ENCODE measurements at places on chromosomes 5 and 9.

DNA sequence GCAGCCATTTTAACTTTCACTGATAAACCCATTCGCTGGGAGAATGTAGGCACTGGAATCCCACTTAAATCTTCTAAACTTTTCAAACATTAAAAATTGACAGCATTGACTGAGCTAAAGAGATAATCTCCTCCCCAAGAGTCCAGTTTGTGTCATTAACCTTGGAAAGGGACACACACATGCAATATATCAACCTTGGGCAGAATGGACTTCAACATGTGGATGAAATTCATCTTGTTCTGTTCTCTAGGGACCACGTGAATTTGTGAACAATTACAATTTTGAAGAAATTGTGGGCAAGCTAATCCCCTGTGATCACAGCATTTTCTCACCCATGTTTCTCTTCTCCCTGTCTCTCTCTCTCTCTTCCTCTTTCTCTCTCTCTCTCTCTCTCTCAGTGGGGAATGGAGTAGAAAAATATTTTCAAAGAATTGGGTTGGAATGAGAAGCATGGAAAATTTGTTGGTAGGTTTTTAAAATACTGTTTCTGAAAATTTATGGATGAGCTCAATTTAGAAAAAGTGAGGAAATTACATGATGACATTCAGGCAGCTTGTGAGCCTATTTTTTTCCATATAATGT, 553.7 kb downstream of the EBF1 start:
- no peak for DNase-seq

DNA sequence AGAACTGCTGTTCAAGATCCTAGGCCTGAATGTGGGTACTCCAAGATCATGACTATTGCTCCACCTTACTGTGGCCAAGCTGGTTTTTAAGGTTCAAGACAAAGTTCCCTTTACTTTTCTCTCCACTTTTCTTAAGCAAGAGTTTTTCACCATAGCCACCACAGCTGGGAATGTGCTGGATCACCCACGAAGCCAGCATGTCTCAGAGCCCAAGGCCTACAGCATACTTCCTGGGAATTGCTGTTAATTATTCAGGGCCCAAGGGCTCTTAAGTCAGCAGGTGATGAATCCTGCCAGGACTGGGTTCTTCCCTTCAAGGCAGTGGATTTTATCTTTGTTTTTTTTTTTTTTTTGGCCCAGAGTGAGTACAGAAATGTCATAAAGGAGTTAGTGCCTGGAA, 149.4 kb upstream of the TUSC1 start:
- no peak for DNase-seq

DNA sequence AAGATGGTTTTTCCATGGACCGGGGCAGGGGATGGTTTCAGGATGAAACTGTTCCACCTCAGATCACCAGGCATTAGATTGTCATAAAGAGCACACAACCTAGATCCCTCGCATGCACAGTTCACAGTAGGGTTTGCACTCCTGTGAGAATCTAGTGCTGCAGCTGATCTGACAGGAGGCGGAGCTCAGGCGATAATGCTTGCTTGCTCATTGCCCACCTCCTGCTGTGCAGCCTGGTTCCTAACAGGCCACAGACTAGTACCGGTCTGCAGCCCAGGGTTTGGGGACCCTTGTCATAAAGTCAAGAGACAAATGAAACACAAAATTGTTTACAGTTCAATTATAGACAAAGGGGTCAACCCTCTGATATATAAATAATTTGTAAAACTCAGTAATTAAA, 101.7 kb downstream of the RANBP17 start:
- DNase-seq: no peak

GRCh38 chr5:33659526-33660169, 218.9 kb downstream of the TARS1 start:
- DNase-seq: no peak

DNA sequence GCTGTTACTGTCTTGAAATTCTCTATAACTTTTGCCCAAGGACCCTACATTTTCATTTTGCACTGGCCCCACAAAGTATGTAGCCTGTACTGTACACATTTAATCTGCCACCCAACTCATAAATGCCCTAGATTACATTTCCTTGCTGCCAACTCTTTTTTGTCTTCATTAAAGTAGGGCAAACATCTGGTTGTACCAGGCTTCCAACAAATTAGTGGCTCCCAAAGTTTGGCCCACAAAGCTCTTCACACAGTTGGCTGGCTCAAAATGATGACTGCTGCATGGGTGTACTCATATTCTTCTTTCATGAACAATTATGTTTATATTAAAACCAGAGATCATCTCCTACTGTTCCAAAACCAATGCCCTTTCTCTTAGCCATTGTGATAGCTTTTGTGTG, 45.3 kb downstream of the GNA14 start:
- DNase-seq: no peak

DNA sequence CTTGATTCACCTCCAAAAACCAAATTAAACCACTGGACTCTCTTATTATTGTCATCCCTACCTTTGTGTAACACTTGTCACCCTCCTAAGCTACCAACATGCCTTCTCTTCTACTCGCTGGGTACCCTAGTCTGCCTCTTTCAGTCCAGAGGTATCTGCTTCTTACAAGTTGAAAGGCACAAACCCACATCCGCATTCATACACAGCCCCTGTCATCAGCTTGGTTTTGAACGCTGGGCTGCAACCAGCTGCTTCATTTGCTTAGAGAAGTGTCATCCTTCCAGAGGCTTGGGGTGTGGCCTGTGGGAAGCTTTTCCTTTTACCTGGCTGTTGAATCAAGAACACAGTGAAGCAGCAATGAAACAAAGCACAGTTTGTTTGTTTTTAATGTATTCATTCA, 138.8 kb upstream of the WWC1 start:
- no peak for DNase-seq

DNA sequence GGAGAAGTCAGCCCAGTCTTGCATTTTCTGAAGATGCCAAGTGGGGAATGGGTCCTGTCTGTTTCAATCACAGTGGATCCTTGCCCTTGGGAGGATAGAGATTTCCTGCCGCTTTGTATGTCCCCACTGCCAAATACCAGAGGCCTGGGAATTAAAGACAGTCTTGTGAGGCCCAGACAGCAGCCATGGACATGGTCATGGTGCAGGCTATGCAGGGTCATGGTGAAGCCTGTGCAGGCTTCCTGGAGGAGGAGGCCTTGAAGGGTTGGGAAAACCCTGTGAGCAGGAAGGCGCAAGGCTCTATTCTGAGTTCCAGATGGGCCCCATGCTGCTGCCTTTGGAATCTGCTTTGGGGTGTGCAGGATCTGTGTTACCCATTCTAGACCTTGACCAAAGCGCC, 57.3 kb upstream of the PITX1 start:
- no peak for DNase-seq

DNA sequence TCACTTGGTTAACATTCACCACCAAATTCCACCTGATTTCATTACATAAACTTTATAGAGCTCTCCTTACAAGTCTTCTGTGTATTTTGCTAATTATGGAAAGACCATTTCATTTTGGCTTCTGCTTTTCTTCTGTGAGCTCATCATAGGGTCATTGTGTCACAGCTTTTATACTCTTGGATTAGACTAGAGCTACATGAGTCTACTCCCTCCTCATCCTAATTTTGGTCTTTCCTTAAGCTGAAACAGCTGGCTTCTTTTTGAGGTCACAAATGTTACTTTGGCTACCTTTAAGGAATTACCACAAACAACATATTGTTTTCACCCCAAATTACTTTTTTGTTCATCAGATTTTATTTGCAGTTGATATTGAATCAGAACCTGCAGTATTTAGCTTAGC, 103.0 kb downstream of the NPR3 start:
- DNase-seq: no peak

DNA sequence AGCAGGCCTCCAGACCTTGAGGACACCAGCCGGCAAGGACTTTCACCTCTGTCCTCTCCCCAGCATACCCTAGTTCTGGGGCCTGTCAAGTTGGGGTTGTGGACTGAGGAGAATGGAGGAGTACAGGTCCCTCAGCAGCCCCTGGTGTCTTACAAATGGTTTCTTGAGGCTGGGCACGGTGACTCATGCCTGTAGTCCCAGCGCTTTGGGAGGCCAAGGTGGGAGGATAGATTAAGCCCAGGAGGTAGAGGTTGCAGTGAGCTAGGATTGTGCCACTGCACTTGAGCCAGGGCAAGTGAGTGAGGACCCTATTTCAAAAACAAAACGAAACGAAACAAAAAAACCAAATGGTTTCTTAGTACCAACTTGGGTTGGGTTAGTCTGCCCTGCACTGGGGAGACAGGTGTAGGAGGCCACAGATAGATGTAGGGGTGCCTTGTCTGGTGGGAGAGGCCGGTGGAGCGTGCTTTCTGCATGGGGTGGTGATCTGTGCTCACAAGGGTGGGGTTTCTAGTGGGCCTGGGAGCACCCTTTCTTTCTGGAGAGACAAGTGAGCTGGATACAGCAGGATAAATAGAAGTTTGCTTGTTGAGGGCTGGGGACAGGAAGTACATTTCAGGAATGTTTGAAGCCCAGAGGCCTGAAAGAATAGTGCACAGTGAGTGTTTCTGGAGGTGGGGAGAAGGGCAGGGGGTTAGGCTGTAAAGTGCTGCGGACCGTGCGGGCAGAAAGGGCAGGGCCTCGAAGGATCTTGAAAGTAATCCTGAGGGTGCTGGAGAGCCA, 37.7 kb upstream of the PSD2 start:
- no peak for DNase-seq

GRCh38 chr9:27763831-27764230, 190.6 kb upstream of the C9orf72 start:
- DNase-seq: no peak

DNA sequence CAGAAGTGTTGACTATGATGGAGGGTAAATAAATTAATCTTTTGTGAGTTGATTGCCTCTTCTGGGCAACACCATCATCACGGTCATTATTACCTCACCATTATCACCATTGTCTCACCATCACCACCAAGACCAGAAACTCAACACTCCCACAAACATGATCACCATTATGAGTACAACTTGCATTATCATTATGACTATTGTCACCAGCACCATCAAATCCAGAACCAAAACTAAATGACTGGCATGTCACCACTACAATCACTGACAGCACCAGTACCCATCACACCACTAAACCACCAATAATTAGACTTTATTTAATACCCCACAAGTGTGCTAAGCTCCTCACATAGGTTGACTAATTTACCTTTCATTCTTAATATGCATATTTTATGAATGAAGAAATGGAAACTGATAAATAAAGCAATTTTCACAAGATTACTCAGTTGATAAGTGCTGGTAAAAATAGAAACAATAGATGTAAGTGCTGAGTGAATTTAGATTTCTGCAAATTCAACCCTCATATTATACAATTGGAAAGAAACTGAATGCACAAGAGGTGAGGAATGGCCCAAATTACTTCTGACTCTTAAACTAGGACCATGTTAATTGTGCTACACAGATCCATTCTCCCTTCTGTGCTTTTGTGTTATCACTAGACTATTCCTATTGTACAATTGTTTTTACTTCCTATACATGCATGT, 517.8 kb upstream of the PAPPA start:
- DNase-seq: no peak

GRCh38 chr5:146561711-146562110, 45.7 kb upstream of the GPR151 start:
- no peak for DNase-seq

- no peak for DNase-seq
Measured at GRCh38 chr5:71528206-71528605, 58.9 kb upstream of the MCCC2 start.
